ENCODE measurements at places on chromosomes 12 and 14.
A peak's percentile ranks its signal among the peaks of the same experiment; 100 is the strongest.

- DNase-seq, result no peak
Observed at GRCh38 chr12:125882141-125882540, 816.9 kb downstream of the AACS start.

- no peak for DNase-seq
Observed at GRCh38 chr14:72754949-72755348, 139.0 kb downstream of the DPF3 start.

- DNase-seq, result no peak
Observed at GRCh38 chr12:30977124-30977523, 50.6 kb downstream of the TSPAN11 start.

- DNase-seq, result peak; percentile 38
Observed at GRCh38 chr12:130280231-130280630, 57.5 kb upstream of the PIWIL1 start.

DNA sequence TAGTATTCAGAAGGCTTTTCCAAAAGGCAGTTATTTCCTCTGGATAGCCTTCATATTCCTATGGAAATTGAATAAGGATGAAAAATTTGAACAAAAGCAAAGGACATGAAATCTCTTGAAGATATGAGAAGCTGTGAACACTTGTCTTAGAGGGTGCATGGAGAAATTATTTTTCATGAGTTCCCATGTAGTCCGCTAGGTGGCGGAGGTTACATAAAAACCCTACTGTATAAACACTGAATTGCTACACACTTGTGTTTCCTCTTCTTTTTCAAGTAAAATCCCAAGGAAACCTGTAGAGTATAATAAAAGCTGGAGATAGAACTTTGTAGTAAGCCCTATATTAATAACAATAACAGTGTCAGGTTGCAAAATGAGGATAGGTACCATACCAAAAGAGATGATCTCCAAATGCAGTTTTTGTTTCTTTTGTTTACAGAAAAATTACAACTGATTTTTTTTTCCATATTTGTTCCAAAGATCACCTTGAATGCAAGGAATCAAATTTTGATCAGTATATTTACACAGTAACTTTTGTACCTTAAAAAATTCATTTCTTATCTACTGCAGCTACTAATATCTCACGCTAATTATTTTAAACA lies 37.8 kb upstream of the OR4E1 start:
- DNase-seq, result peak; percentile 27

GRCh38 chr14:91364524-91365270 lies 52.9 kb downstream of the CCDC88C start:
- no peak for DNase-seq

Measured in muscle of back (tissue), 13 donors.